ENCODE measurements at places on chromosomes 1 and 21.

DNA sequence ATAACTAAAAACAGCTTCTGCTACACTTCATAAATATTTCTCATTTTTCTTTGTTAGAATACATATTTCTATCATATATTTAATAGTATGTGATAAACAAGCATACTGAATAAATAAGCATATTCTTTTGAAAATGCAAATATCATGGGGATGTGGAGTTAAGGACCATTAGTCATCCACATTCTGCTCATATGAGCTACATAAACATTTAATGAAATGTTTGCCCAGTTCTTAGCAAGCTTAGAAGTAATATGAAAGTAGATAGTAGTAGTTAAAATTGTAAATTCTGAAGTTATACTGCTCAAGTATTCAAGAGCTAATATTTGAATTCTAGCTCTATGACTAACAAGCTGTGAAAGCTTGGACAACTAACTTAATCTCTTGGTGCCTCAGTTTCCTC is 10.1 kb upstream of the GORAB start:
- DNase-seq: no peak

GRCh38 chr21:42503711-42504110 is 7.7 kb upstream of the RSPH1 start:
- no peak for DNase-seq

DNA sequence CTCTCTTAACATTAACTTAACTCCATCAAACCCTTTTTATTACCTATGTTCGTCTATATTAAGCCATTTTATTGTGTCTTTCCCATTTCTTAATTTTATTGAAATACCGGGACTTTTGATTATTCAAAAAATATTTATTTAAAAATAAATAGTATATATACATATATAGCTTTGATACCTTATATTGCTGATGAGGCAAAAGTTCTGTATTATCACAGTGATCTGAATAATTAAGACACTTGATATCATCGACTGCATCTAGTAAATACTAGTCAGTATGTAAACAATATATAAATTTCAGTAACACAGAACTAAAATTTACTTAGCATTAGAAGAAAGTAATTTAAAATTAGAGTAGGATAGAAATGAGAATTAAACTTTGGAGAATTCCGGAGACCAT is 22.0 kb downstream of the TTLL7 start:
- DNase-seq: no peak

DNA sequence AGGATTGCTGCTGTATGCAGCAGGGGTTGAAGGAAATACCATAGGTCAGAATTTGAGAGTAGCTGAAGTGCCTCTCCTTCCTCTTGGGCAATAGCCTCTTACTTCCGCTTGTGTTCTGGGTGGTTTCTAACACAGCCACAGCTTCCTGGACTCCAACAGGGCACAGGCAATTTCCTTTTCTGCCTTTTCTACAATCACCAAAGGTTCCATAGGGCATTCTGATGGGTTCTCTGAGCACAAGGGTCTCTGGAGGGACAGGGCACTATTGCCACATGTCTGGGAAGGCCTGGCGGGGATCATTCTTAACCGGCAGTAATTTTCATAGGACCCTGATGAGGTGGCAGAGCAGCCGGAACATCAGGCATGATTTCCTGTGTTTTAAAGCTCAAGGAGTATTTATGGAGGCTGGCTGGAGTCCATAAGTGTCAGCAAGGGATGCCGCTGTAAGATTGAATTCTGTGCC is 5.5 kb upstream of the AGTRAP start:
- peak; percentile 17 for DNase-seq

- no peak for DNase-seq
Observed at GRCh38 chr1:100287162-100287561, 21.1 kb downstream of the RTCA start.

- no peak for DNase-seq
Observed at GRCh38 chr21:41576013-41576615, 68.2 kb upstream of the TMPRSS2 start.

- DNase-seq: no peak
Observed at GRCh38 chr1:37149296-37149695, 115.0 kb upstream of the GRIK3 start.

GRCh38 chr1:197744979-197745378 is 30.3 kb downstream of the DENND1B start:
- DNase-seq: no peak

DNA sequence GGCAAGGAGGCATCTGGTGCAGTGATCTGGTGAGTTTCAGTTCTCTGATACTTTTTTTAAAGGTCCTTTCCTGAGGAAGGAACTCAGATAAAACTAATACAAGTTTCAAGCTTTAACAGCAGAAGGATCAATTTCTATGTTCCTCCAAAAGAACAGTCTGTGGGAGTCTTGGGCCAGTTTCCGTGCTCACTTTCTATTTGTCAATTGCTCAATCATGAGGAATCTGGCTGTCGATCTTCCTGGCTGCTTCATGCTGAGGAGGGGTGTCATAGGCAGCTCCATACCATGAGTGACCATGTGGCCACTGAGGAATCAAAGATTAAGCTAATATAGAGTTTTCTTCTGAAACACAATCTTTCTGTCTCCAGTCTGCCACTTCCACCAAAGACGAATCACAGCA is 11.4 kb upstream of the TMEM125 start:
- no peak for DNase-seq

DNA sequence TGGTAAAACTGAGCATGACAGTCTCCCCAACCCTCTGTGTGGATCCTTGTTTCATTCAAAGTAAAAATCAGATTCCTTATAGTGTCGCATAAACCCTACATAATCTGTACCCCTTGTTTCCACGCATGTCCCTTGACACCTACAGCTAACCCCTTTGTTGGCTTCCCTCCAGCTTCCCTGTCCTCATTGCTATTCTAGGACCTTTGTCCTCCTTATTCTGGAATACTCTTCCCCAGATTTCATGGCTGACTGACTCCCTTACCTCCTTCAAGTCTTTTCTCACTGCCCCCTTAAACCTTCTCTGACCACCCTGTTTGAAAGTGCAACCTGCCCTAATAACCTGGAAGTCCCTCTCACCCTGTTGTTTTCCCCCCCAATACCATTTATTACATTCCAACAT is 4.0 kb downstream of the RNF11 start:
- peak; percentile 23 for DNase-seq

GRCh38 chr21:14401217-14401616 is 18.3 kb upstream of the HSPA13 start:
- DNase-seq: no peak

DNA sequence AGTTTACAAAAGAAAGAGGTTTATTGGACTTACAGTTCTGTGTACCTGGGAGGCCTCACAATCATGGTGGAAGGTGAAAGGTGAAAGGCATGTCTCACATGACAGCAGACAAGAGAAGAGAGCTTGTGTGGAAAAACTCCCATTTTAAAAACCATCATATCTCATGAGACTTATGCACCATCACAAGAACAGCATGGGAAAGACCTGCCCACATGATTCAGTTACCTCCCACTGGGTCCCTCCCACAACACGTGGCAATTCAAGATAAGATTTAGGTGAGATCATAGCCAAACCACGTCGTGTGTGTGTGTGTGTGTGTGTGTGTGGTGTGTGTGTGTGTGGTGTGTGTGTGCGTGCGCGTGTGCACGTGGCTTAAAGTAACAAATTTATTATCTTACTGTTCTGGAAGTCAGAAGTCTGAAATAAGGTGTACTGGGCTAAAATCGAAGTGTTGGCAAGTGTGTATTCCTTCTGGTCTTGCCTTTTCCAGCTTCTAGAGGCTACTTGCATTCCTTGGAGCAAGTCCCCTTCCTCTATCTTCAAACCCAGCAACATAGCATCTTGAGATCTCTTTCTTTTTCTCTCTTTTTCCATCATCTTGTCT is 48.1 kb upstream of the MPC2 start:
- no peak for DNase-seq

- DNase-seq: no peak
Observed at GRCh38 chr1:200223613-200224012, 186.2 kb downstream of the ZNF281 start.

DNA sequence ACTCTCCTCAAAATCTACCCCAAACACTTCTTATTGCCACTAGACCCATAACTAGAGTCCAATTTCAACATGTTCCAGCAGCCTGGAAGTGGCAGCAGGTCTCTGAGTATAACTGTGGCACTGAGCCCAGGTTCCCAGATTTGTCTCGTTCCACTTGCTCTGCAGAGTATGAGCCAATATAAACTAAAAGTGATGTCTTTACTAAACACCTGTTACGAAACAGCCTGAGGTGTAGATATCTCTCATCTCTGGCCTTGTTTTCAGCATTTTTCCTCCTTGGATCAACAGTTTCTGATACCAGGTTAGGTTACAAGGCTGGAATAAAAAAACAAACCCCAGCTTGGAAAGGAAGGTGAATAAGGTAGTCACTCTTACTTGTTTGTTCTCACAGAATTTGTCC is 25.2 kb upstream of the PRDX6 start:
- peak; percentile 16 for DNase-seq

DNA sequence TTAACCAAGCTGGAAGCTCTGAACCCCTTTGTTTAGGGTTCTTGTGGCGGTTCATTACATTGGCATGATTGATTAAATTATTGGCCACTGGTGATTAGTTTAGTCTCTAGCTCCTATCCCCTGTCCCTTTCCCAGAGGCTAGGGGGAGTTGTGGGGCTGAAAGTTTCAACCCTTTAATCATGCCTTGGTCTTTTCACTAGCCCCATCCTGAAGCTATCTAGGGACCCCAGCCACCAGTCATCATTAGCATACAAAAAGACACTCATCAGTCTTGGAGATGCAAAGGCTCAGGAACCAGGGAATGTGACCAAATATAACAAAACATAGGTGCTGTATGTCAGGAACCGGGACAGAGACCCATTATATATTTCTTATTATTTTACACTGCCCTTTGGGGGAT is 34.7 kb upstream of the SNX27 start:
- DNase-seq: no peak

DNA sequence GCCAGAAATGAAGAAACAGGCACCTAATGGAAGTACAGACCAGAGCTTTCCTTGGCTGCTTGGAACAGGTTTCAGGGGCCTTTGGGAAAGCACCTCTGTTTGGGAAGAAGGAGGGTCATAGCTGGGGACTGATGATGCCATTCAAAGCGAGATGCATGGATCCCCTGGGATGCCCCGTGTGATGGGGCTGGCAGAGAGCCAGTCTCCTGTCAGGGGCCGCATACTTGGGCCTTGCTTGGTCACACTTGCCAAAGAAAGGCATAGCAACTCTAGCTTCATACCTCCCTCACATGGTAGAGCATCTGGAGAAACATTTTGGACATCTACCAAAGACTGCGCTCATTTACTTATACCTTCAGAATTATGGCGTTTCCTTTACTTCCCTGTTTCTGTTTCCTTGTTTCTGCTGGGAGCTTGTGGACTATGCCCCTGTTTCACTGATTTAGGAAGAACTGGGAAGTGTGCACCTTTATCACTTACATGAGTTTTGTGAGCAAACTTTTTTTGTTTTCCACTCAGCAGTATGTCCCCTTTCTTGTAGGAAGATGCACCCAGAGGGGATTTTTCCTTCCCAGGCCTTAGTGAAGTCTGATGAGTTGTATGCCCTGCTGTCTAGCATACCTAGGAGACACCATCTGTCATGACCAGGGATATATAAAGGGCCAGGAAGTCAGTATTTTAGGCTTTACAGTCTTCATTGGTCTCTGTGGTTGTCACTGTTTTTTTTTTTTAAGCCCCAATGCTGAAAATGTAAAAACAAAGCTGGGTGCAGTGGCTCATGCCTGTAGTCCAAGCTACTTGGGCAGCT is 19.8 kb upstream of the ST3GAL3 start:
- DNase-seq: no peak

- DNase-seq: no peak
Observed at GRCh38 chr1:227910511-227911153, 37.1 kb downstream of the WNT9A start.

Data from midbrain (tissue), 1 donor.